Bone marrow (tissue), 2 donors: ENCODE measurements at places on chromosomes 2 and 18.

GRCh38 chr18:41744421-41745030, 210.5 kb upstream of the PIK3C3 start:
- DNase-seq: no peak

DNA sequence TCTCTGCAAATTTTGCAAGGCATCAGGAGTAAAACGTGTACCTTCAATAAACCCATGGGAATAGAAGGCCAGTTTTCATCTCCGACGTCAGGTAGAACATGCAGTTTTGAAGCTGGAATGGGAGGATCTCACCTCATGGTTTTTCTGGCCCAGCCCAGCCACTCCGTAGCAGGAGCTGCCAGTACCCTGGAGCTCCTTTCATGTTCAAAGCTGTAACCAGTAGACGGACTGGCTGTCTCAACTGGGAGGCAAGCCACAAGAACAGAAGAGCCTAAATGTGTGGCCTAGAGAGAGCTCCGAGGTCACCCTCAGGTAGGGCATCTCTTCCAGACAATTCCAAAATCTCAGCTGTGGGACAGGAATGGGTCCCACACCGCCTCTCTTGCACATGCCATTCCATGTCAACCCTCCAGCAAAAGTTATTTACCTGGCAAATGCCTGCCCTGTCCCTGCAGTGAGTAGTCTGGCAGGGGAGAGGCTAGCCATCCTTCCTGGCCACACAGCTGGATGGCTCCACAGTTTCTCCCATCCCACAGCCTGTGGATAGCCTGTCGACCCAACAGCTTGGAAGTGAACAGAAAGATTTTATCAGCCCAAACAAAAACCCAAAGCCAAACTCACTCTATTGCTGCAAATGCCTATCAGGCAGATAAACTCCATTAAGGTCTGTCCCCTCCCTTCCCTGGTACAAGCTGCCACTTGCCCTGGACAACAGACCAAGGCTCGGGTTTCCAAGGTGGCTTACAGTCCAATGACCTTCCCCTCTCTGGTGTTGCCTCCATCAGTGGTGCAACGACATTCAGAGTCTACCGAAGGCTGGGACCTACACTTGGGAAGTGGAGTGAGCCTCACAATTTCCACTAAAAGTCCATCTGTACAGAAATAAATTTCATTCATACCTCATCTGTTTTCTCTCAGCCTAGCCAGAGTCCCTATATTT, 27.8 kb downstream of the CRACDL start:
- DNase-seq: no peak

- no peak for DNase-seq
Measured at GRCh38 chr2:38120829-38121228, 44.9 kb upstream of the CYP1B1 start.

- no peak for DNase-seq
Measured at GRCh38 chr2:111676291-111676822, 207.6 kb downstream of the ANAPC1 start.

DNA sequence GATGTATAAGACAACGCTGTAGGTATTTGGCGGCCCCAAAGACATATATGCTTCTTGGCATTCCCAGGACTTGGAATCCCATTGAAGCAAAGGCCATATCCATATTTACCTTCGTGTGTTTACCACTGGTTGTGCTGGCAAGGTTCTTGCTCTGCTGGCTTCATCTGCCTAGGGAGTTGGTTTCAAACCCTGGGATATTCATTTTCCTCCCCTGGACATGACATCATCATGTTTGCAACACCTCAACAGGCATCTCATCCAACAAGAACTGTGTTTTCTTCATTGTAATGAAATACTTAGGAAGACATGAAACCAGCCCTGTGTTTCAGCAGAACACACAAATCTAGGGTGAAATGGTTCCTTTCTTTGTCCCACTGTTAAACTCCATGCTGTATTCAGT, 77.9 kb upstream of the PHLPP1 start:
- no peak for DNase-seq

- DNase-seq: no peak
Measured at GRCh38 chr2:229733611-229734245, 19.4 kb upstream of the DNER start.

DNA sequence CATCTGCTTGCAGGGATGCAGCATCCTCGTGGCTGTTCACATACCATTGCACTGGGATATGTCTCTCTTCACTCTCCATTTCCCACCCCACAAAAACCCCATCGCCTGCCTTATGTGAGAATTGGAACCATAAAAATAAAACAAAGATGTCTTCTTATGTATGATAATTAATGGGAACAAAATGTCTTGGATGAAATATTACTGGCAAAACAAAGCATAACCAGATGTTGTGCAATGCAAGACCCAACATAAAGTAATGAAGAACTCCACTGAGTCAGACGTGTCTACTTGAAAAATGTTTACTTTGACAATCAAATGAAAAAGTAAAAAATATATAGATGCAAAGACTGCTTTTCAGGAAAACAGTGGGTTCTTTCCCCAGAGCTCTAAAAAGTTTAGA, 611.3 kb upstream of the SYT4 start:
- no peak for DNase-seq

- DNase-seq: no peak
Measured at GRCh38 chr18:13207294-13207693, 11.3 kb upstream of the LDLRAD4 start.

GRCh38 chr2:54964271-54964670, 86.0 kb downstream of the RTN4 start:
- DNase-seq: no peak

GRCh38 chr18:24080861-24081260, 58.0 kb upstream of the CABYR start:
- no peak for DNase-seq

- no peak for DNase-seq
Measured at GRCh38 chr18:52339891-52340371, at the start of gene DCC. DCC (plus strand) TSS chr18:52340197; CDS start chr18:52340788, 591 bp downstream.

DNA sequence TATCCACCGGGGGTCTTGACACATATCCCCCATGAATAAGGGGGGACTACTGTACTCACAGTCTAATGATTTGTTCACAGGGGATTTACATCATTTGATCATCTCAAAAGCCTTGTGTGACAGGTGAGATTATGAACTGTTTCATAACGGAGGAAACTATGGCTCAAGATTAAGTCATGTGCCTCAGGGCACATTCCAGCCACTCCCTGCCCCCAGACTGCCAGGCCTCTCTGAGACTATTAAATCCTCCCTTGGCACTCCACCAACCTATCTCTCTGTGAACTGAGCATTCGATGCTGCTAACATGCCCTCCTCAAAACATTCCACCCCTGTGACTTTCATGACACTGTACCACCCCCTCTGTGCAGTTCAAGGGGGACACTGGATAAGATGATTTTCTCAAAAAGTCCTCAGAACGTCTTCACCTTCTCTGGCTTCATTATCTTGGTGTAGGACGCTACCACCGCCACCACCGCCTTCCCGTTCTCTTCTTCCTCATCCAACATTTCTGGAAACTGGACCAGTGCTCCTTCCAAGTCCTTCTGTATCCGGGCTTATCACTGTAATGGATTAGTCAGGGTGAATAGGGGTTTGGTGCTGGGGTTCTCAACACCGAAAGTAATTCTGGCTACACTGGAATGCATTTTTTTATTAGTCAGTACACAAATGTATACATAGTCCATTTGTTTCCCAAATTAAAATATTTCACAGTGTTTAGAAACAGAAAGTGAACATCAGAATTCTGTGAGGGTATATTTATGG, 169.6 kb downstream of the KCNS3 start:
- no peak for DNase-seq

- no peak for DNase-seq
Measured at GRCh38 chr2:123720760-123721159, 304.3 kb upstream of the CNTNAP5 start.

- no peak for DNase-seq
Measured at GRCh38 chr2:118986738-118987137, 44.7 kb downstream of the MARCO start.
